ENCODE measurements at places on chromosomes 4 and X.
A peak's percentile ranks its signal among the peaks of the same experiment; 100 is the strongest.

GRCh38 chr4:107552306-107552705 lies 167.7 kb downstream of the PAPSS1 start:
- no peak for DNase-seq

- DNase-seq = no peak
Measured at GRCh38 chr4:136893573-136893972, 638.7 kb downstream of the PCDH18 start.

GRCh38 chrX:151983186-151983585 lies 8.7 kb upstream of the GABRE start:
- DNase-seq = no peak

DNA sequence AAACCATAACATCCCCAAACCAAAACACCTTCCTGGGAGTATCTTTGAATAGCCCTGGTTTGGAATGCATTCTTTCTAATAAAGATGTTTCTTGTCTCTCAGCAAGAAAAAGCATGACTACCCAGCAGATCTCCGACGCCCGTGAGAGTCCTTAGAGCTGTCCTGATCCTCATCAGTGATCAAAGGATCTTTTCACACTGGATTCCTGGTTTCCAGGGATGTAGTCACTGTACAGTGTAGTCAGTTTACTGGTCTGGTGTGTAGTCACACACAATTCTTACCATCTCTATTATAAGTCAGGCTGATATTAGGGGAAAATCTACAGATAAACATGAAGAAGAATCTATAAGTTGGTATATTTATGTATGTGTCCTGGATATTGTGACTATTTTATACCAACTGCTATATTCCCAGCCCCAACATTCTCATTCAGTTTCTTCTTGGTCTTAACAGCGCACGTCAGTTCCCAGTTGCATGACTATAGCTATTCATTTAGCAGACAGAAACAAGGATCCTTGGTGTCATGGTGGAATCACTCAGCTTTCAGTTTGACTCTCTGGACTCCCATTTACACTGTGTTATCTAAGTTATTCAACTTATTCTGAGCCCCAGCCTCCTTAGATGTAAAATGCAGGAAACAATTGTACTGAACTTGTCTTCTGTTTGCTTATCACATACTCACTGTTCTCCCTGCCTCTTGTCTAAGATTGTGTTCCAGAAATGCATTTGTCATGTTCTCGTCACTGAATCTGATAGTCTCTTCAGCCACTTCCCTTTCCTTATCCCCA lies 68.3 kb downstream of the SLIT2 start:
- DNase-seq = no peak

- DNase-seq = no peak
Measured at GRCh38 chr4:158808399-158808798, 39.6 kb downstream of the FNIP2 start.

DNA sequence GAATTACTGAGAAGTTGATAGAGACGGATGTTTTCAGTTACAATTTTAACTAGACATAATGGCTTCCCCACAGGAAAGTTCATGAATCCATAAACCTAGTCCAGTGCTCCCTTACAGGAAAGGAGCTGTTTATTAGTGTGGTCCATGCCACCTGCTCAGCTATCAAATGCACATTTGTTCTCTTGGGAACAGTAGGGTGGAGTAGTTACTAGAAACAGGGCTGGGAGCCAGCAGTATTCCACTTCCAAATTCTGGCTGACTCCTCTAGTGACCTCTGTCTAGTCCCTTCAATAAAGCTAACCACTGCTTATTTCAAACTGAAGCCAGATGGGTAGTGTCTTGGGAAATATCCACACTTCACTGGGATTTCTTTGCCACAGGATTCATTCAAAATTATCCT lies 88.4 kb upstream of the TLL1 start:
- DNase-seq = no peak

DNA sequence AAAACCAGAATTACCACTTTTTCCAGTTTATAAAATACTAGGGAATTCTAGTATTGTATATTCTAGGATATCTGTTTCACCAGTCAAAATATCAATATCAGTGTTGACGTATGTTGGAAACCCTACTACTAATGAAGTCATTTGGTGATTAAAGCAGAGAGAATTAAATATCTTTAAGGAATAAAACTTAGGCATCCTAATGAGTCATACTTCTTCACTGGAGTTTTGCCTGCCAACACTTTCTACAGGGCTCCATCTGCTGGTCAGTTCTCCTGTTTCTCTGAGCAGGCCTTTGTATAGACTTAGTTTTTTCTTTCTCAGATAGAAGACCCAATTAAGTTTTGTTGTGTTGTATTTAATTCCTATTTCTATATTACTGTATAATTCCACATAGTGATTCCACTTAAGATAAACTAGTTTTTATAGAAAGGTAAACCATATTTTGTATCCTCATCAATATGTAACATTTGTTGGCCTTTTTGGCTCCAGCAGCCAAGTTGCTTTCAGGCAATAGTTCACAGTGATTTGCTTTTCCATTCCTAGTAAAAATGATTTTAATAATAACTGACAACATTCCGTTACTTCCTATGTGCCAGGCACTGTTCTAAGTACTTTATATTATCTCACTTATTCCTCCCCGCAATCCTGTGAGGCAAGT lies 3.5 kb downstream of the AP1AR start:
- peak; percentile 80 for DNase-seq

GRCh38 chr4:33090910-33091309 lies 2370.7 kb downstream of the PCDH7 start:
- DNase-seq = no peak

GRCh38 chr4:78565971-78566372 lies 14.4 kb downstream of the ANXA3 start:
- DNase-seq = peak; percentile 84

- no peak for DNase-seq
Measured at GRCh38 chrX:3748052-3748559, 34.7 kb upstream of the PRKX start.

DNA sequence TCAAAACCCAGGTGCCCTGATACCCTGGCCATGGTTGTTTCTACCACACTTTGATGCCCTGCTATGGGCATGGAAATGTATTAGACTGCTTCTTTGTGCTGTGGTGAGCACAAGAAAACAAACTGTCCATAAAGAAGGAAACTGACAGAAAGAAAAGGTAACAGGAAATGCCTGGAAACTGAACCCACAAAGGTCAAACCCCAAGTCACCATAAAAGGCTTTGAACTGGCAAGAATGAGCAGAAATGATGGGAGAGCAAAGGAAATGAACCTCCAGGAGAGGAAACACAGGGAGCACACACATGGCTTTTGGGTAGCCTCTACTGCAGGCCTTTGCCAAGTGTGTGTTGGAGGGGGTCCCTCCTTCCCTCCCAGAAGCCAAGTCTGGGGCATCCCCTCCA lies 35.0 kb downstream of the LHFPL1 start:
- no peak for DNase-seq

DNA sequence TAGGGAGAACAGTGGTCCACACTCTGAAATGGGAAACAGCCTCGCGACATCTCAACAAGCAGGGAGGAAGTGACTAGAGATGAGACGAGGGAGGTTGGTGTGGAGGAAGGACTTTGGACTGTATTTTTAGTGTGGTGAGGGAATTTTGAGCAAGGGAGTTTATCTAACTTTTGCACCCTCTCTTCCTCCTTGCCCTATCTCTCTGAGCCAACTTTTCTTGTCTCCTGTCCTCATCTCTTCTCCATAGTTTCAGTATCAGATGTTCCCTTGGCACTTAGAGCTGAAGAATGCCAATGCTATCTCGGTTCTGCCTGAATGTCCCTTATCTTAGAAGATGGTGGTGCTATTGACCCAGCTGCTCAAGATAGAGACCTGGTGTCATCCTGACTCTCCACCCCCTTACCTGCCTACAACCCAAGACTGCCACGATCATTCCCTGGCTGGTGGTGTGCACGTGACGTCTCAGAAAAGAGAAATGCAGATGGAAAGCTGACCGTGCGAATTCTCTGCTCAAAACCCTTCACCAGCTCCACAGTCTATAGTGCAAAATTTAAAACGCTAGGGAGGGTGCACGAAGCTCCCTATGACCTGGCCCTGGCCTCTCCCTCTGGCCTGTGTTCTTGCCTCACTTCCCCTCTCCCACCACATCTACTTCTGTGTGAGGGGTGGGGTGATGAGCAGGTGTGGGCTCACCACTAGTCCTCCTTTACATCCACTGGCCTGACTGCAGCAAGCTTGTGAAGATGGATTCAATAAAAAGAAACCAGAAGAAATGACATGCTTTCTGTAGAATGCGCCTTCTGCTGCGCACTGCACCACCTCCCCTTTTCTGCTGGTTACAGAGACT lies 20.9 kb downstream of the MPP1 start:
- no peak for DNase-seq

- no peak for DNase-seq
Measured at GRCh38 chrX:19443869-19444526, 71.3 kb downstream of the MAP3K15 start.

GRCh38 chr4:39083164-39083563 lies 21.1 kb downstream of the KLHL5 start:
- peak; percentile 46 for DNase-seq

DNA sequence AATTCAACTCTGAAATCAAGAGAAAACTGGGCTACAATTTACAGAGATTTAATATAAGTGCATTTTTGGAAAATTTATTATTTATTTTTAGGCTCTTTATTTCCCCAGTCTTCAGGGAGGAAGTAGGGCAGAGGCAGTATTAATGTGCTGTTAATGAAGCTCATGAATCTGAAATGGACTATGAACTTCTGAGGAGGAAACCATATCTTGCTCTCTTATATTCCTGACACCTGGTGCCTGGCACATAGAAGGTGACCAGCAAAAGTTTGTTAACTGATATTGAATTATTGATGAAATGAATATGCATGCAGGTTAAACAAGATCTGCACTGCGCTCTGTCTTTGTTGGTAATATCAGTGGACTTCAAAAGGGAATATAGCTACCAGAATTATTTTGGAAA lies 55.1 kb downstream of the UGT8 start:
- DNase-seq = no peak

DNA sequence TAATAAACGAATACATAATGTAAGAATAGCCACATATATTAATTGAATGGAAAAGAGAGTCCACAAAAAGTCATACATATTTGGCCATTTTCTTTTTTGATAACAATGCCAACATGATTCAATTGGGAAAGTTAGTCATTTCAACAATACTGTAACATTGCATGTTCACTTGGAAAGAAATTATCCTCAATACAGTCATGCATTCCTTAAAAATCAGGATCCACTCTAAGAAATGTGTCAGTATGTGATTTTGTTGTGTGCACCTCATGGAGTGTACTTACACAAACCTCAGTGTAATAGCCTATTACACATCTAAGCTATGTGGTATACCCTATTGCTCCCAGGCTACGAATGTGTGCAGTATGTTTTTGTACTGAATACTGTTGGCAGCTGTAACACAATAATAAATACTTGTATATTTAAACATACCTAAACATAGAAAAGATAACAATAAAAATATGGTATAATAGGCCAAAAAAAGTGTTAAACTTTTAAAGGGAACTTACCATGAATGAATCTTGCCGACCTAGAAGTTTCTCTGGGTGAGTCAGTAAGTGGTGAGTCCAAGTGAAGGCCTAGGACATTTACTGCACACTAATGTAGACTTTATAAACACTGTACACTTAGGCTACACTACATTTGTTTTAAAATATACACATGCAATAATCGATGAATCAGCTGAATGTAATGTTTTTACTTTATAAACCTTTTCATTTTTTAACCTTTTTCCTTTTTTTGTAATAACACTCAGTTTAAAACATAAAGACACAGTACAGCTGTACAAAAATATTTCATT lies 806.8 kb downstream of the PCDH18 start:
- no peak for DNase-seq

DNA sequence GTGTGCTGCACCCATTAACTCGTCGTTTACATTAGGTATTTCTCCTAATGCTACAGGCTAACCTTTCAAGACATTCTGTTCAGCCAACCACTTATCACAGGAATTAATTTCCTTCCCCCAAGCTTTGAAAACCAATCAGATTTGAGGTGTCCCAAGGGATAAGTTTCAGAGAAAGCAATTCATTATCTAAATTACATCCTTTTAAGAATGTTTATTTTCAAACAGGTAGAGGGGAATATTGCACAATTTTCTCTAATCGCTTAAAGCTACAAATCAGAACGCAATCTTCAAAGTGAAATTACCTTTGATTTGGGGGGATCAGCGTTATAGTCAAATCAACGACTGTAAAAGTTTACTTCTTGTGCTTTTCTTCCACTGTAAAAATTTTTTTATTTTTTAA lies 1.6 kb downstream of the CLOCK start:
- DNase-seq = no peak

- DNase-seq = no peak
Measured at GRCh38 chr4:39571054-39571453, 43.8 kb upstream of the UGDH start.

DNA sequence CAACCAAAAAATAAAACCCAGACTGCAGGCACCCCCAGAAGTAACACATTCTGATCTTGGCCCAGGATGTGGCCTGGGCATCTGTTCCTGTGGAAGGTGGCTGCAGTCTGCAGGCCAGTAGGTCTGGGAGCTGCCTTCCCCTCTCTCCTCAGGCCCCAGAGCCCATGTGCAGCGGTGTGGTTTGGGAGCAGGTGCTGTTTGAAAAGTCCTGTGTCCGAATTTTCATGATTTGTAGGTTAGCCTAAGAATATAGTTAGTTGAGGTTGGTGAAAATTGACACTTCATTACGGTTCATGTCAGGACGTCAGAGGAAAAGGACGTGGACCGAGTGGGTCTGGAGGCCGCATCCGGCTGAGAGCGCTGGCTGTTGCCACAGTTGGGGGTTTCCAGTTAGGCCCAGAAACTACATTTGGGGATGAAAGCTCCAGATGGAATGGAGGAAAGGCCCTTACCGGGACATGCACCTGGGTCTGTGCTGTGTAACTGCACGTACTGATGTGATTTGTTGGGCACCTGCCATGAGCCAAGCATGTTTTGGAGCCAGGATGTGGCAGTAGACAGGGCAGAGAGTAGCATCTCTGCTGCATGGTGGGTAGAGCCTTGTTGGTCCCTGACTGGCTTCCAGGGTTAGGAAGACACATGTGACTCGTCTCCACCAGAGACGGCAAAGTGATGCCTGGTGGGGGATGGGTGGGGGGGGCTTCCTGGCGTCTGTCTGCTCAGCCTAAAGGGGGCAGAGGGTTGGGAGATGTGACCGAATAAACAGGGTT lies 21.7 kb upstream of the HGFAC start:
- no peak for DNase-seq

- no peak for DNase-seq
Measured at GRCh38 chr4:97917115-97917514, 226.2 kb downstream of the STPG2 start.

- DNase-seq = no peak
Measured at GRCh38 chrX:70446380-70447350, 2.0 kb downstream of the DLG3 start.

DNA sequence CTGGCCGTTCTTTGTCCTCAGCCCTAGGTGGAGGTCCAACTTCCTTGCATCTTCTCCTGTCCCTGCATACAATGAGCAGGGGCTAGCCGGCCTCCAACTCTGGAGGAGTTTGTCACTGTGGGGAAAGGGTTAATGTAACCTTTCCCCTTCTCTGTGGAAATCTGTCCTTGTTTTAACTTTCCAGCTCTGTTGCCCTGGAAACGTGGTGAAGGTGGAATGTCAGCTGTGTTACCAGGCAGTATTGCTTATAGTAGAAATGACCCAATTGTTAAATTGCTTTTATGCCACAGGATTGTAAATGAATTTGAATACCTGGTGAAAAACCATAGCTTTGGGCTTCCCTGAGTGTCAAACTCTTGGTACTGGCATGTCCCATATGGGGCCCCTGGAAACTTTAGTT lies 131.6 kb upstream of the SCML1 start:
- DNase-seq = no peak

Data from GM03348 (cell line).